ENCODE measurements at places on chromosomes 6 and 20. TPM values are rescaled to one million over a fixed set of nuclear protein-coding genes. Genes with fewer than 3 reads are reported as not detected.
A peak's percentile ranks its signal among the peaks of the same experiment; 100 is the strongest.

DNA sequence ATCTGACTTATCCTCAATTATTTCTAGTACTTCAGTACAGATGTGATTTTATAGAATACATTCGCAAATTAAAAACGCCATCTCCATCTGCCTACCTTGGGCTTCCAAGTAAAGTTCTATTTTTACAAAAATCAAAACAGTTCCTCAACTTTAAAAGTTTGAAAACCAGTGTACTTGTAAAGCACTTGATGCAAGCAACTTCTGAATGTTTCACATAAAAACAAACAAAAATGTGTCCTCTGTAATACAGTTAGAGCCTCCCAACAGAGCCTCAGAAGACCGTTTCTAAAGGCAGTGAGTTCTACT lies 384 bp upstream of the MANEA start:
- H3K27me3 ChIP-seq, result no peaks in the 10 kb centered on the region
- peak overlapping the region; percentile 93 for H3K27ac ChIP-seq
- H3K4me1 ChIP-seq, result peaks cover 23% of the 10 kb centered on the region
- H3K36me3 ChIP-seq, result no peaks in the 10 kb centered on the region
- DNase-seq, result no peak

GRCh38 chr20:57407541-57407956 lies 16.4 kb downstream of the RBM38 start:
- peak overlapping the region; percentile 84 for H3K27ac ChIP-seq
- DNase-seq, result no peak
- H3K4me1 ChIP-seq, result peaks cover 11% of the 10 kb centered on the region
- no peaks in the 10 kb centered on the region for H3K27me3 ChIP-seq

DNA sequence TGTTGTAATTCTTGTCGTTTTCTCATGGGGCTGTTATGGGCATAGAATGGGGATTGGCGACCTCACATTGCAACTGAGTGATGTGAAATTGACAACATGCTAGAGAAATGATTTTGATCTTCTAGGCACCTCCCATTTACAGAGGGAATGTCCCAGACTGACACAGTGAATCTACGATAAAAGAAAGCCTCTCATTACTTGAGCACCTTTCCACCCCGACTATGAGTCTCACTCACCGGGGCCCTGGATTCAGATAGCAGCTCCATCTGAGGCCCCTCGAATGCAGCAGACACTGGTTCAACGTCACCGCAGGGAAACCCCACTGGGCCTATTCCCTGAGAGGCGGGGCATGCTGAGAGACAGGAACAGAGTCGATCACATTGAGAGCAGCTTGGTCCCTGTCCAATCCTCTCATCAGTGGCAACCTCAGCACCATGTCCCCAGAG lies 49.1 kb downstream of the NFATC2 start:
- no peak overlapping the region for H3K27ac ChIP-seq
- H3K4me1 ChIP-seq, result peaks cover 11% of the 10 kb centered on the region
- DNase-seq, result no peak
- H3K4me3 ChIP-seq, result no peak overlapping the region

DNA sequence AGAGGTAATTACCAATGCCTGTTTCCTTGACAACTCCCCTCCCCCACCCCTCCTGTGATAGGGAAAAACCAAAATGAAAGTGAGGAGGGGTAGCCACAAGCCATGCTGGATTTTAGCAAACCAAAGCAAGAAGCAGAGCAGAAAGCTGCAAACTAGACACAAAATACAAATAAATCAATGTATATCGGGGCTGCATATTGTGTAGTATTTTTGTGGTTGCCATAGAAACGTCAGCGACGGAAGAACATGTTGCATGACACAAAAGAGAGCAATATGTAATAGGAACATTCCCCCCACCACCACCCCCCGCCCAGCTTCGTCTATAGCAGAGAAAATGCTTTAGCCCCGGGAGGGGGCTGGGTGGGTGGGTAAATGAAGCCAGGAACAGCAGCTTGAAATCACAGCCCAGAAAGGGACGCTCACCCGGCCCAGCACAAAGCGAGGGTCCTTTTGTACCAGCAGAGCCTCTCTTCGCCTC lies 548 bp downstream of the AGPAT4 start:
- no peaks in the 10 kb centered on the region for H3K27me3 ChIP-seq
- H3K27ac ChIP-seq, result no peak overlapping the region
- no peaks in the 10 kb centered on the region for H3K36me3 ChIP-seq
- peaks cover 4% of the 10 kb centered on the region for H3K4me1 ChIP-seq
- DNase-seq, result no peak

GRCh38 chr6:91780270-91780669 lies 1193.4 kb upstream of the MAP3K7 start:
- no peaks in the 10 kb centered on the region for H3K27me3 ChIP-seq
- no peak overlapping the region for H3K4me3 ChIP-seq
- no peaks in the 10 kb centered on the region for H3K4me1 ChIP-seq

The ATP6V1G2 gene
- total RNA-seq, result 0.95 TPM

Measured in thoracic aorta (tissue), 2 donors.